ENCODE measurements at places on chromosomes 6 and 20.

DNA sequence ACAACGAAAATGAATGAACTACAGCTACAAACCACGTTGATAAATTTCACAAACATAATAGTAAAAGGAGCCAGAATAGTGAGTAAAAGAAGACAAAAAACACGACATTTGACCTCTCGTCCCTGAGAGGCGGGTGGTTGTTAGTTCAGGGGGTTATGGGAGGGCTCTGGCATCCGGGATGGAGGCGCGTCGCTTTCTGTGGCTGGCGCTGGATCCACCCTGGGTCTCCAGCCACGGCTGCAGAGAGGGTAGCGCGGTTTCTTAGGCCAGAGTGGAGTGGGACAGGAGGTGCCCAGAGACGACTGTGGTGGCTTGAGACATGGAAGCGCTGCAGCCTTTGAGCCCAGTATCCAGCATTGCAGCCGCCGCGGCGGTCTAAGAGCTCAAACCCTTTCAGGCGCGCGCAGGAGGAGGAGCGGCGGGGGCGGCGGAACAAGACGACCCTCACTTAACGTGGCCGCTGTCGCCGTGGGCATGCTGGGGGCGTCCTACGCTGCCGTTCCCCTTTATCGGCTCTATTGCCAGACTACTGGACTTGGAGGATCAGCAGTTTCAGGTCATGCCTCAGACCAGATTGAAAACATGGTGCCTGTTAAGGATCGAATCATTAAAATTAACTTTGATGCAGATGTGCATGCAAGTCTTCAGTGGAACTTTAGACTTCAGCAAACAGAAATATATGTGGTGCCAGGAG, 3.7 kb upstream of the ZSCAN23 start:
- no peak for DNase-seq

DNA sequence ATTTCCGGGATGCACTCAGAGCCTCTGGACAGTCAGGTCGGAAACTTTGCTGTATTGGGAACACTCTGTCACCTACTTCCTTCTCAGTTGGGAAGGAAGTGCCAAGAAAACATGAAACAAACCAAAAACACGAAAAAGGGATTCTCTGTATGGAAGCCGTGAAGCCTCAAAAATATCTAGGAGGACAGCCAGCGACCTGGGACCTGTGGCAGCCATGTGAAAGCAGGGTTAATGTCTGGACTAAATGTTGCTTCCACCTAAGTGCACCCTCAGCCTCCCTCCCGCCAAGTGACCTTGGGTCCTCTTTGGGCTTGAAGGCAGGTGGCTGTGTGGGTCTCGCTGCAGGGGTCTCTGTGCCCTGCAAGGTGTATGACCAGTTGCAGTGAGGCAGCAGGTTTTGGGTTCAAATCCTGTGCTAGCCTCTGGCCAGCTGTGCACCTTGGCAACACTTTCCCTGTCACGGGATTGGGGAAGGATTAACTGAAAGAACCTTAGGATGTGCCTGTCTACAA, 851 bp downstream of the MAVS start:
- DNase-seq: no peak

- DNase-seq: no peak
Observed at GRCh38 chr20:3483784-3484183, 13.0 kb downstream of the ATRN start.

DNA sequence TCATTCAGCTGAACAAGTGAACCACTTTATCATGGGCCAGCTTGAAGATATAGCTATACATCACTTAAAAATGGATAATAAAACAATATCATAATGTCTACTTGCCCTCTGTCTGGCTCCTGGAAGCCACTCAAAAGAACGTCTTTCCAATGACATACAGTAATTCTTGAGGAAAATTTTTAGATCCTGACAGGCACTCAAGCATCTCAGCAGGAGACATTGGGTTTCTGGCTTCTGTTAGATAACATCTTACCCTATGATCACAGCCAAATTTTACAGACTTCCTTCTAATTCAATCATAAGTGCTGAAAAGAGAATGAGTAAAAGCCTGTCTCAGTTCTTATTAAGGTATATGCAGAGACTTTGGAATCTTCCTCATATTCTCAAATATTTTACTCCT, 330 bp downstream of the CGA start:
- no peak for DNase-seq

GRCh38 chr20:1368448-1369199, 24.2 kb downstream of the FKBP1A start:
- no peak for DNase-seq

GRCh38 chr6:116307001-116307400, 27.3 kb upstream of the TSPYL1 start:
- DNase-seq: no peak

DNA sequence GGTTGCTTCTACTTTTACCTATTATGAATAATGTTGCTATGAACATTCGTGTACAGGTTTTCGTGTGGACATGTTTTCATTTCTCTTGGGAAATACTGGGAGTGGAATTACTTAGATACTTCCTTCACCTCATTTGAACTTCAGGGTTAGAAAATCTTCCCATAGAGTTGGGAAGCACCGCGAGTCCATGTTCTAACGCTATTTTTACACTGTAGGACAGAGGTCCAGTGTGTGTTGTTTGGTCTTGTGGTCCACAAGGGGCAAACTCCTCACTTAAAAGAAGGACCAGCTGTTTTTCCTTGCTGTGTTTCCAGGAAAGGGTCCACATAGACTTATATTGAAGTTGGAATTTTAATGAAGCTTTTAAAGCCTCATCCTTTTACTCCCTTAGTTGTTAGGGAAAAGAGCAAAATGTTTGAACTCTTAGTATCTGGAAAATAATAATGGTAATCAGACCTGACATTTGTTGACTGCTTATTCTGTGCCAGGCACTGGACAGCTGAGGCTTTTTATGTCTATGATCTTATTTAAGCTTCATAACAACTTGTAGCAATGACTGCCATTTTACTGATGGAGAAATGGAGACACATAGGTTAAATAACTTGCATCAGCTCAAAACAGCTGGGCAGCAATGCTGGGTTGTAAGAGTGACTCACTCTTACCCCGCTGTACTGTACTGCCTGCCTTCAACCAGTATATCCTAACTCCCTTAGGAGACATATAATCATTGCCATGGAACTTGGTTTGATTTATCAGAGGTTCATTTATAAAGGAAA, 52.0 kb downstream of the CDC5L start:
- no peak for DNase-seq

DNA sequence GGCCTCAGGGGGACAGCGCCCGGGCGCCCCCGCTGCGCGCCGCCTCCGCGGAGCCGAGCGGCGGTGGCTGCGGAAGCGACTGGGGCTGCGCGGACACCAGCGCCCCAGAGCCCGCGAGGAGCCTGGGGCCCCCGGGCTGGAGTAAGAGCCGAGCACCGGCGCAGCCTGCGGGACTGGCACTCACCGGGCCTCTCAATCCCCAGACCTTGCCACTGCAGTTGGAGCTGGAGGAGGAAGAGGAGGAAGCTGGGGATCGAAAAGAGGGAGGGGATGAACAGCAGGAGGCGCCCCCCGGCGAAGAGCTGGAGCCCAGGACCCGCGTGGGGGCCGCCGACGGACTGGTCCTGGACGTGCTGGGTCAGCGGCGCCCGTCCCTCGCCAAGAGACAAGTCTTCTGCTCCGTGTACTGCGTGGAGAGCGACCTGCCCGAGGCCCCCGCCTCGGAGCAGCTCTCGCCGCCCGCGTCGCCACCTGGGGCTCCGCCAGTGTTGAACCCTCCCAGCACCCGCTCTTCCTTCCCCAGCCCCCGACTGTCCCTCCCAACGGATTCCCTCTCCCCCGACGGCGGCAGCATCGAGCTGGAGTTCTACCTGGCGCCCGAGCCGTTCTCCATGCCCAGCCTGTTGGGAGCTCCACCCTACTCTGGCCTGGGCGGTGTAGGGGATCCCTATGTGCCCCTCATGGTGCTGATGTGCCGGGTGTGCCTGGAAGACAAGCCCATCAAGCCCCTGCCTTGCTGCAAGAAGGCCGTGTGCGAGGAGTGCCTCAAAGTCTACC, 590 bp downstream of the RNF217 start:
- DNase-seq: peak; percentile 33

DNA sequence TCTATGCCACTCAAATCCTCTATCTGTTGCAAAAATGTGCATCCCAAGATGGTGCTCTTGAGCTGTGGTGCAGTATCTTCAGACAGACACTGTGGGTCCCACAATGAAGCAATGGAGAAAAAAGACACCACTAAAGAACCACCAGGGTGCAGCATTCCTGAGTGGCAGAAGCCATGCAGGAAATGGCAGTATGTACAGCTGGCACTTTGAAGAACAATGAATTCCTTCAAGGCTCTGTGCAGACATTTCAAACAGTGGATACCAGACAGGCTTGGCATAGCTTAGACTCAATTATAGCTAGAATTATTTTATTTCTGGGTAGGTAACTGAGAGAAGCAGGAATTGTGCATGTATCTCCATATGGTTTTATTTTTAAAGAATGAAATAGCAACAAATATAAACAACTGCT, 24.0 kb upstream of the HDAC2 start:
- DNase-seq: no peak

Data from left ventricle myocardium inferior (tissue), 1 donor.